Activated T-helper 1 cell treated with Interleukin-2 at 50 U/mL for 16 hours (primary cell): ENCODE measurements at places on chromosomes 7 and 10.

DNA sequence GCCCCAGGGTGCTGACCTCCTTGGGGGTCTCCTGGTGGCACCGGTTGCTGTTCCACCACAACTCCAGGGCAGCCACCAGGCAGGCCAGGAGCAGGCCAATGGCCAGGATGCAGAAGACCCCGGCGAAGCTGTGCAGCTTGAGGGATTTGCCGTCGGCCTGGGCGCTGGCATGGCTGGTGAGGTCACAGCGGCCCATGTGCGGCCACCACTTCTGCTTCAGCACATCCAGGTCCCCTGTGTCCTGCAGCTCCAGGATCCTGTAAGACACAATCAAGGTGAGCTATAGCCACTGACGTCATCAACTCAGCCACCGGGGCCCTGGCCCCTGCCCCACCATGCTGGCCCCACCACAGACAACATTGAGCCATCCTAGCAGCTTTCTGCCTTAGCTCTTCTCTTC lies 753.2 kb downstream of the GRID1 start:
- no peak for DNase-seq

DNA sequence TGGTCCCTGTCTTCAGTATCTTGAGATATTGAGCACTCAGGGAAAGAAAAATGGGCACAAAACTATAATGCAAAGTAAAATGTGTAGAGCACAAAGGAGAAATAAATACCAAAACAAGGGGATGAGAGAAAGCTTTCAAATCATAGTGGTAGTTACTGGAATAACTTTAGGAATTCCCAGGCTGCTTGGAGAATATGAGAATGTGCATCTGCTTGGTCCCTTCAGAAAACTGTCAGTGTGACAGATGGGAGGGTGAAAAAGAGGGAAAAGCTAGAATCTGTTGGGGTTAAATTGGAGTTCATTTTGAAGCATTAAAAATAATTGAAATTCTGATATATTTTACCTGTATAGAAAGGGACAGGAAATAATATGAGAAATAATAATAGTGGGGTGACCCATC lies 15.3 kb downstream of the ST7 start:
- no peak for DNase-seq

DNA sequence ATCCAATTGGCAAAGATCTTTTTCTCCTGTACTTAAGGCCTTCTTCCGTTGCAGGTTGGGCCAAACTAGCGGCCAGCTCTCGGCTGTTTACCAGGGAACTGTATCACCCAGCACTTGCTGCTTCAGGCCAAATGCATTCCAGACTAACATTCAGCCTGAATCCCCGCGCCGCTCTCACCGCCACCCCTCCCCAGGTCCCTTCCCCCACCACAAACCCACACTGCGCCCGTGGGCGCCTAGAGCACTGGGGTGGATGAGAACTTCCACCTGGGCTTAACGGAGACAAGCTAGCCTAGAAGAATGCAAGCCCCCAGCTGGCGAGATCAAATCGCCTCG lies 676 bp downstream of the TCAF1 start:
- no peak for DNase-seq

DNA sequence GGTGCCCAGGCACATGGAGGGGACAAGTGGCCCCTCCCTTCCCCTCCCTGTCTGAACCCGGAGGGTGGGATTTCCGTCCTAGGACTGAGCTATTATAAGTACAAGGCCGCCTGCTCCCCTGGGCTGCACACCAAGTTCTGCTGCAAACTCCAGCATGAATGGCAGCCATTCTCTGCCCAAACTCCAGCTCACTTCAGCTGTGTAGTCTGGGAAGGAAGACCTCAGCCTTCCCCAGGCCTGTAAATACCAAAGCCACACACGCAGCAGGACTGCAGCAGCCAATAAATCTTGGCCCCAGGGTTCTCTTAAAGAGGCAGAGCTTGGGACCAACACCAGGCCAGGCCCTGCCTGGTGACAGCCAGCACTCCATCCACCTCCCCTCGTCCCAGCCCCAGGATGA lies 291.3 kb upstream of the ZMIZ1 start:
- no peak for DNase-seq

GRCh38 chr10:110764793-110765512 lies 106.8 kb upstream of the PDCD4 start:
- DNase-seq, result no peak

DNA sequence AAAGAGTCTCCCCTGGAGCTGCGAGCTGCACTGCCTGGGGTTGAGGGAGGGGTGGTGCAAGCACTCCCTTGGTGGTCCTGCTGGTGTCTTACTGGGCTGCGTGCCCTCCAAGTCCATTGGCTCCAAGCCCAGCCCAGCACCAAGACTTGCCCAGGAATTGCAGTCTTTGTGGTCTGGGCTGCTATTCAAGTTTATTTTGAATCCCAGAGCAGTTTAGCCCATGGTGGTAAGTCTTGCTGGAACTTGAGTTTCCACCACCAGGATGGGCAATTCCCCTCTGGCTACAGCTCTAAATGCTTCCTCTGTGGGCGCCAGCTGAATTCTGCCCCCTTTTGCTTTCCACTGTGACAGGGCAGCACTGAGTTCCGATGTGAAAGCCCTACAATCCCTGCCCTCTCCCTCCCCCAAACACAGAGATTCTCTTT lies 25.1 kb downstream of the GALNT11 start:
- DNase-seq, result no peak

GRCh38 chr10:86349474-86349873 lies 17.1 kb downstream of the GRID1 start:
- DNase-seq, result no peak

- DNase-seq, result no peak
Measured at GRCh38 chr10:84957427-84957826, 629.0 kb downstream of the CCSER2 start.

DNA sequence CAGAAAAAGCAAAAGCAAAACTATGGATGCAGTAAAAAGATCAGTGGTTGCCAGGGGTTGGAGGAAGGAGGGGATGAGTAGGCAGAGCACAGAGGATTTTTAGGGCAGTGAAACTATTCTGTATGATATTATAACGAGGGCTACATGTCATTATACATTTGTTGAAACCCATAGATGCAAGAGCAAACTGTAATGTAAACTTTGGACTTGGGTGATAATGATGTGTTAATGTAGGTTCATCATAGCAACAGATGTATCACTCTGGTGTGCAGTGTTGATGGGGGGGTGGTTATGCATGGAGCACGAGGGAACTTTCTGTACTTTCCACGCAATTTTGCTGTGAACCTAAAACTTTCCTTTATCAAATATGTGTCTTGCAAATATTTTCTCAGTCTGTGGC lies 23.2 kb downstream of the SLK start:
- no peak for DNase-seq

DNA sequence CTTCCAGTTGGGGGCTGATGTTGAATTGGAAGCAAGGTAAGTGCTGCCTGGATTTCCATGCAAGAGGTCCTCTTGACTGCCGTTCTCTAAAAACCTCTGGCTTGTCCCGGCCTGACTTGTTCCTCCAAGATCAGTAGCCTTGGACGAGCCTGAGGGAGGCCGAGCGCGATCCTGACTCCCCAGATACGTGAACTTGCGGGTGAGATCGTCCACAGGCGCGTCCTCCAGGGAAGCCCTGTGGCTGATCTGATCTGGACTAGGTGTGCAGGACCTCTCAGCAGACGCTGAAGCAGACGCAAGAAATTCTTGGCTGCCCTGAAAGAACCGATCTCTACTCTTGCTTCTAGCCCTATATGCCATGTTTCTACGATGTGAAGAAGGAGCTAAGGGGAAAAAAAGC lies 29.7 kb downstream of the ZC3HAV1 start:
- DNase-seq, result no peak

DNA sequence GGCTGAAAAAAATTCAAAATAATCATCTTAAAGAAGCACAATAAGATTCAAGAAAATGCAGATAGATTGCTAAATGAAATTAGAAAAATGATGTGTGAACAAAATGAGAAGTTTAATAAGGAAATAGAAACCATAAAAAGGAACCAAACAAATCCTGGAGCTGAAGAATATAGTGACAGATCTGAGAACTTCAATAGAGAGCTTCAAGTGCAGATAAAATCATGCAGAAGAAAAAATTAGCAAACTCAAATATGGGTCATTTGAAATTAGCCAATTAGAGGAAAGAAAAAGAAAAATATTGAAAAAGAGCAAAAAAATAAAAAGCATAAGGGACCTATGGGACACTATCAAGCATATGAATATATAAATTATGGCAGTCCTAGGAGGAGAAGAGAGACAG lies 720.1 kb downstream of the PARD3 start:
- DNase-seq, result no peak

DNA sequence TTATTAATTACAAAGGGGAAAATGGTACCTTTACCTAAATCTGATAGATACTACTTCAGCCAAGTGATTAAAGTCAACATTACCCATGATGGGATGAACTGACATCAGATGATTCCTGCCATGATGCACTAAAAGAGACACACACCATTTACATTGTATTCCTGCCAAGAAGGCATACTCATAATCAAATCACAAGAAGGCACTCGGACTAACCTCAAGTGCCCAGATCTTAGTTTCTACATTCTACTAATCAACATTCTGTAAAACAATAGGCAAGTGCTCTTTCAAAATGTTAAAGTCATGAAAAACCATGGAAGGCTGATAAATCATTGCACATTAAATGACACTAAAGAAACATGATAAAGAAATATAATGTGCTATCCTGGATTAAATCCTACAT lies 44.4 kb downstream of the SLC35G1 start:
- DNase-seq, result no peak

DNA sequence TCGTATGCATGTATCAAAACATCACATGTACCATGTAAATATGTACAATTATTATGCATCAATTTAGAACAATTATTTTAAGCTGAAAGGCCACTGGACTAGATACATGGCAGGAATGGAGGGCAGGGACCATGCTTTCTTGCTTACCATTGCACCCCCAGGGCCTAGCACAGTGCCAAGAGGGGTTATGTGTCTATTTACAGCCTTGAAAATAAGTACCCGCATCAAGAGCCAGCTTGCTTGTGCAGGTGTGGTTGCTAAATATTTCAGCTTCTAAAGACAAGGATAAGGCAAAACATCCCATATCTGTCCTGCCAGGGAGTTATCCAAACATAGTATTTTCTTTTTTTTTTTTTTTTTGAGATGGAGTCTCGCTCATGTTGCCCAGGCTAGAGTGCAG lies 14.7 kb upstream of the OAT start:
- DNase-seq, result no peak
